ENCODE measurements at places on chromosomes 5 and 9. TPM values are rescaled to one million over a fixed set of nuclear protein-coding genes. Genes with fewer than 3 reads are reported as not detected.

- DNase-seq = no peak
Measured at GRCh38 chr5:60489377-60489776, 210.6 kb downstream of the DEPDC1B start.

GRCh38 chr5:2182020-2182419, 299.3 kb upstream of the IRX4 start:
- no peak for DNase-seq

DNA sequence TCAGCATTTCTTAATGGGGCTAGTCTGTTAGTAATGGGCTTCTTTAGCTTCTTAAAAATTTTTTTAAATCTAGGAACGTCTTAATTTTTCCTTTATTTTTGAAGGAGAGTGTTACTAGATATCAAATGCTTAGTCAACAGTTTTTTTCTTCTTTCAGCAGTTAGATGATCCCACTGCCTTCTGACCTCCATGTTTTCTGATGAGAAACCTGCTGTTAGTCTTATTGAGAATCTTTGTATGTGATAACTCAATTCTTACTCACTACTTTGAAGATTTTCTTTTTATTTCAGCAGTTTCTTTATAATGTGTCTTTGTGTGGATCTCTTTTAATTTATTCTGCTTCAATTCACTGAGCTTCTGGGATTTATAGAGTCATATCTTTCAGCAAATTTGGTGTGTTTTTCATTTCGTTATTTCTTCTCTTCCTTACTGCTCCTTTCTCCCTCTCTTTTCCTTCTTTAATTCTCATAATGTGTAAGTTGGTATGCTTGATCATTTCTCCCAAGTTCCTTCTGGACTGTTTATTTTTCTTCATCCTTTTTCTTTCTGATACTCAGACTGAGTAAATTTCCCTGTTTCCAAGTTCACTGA, 205.8 kb downstream of the RANBP17 start:
- DNase-seq = no peak

- DNase-seq = no peak
Measured at GRCh38 chr9:113720495-113720894, 155.6 kb upstream of the ZNF618 start.

GRCh38 chr5:44770780-44771717, 37.7 kb upstream of the MRPS30 start:
- DNase-seq = no peak

DNA sequence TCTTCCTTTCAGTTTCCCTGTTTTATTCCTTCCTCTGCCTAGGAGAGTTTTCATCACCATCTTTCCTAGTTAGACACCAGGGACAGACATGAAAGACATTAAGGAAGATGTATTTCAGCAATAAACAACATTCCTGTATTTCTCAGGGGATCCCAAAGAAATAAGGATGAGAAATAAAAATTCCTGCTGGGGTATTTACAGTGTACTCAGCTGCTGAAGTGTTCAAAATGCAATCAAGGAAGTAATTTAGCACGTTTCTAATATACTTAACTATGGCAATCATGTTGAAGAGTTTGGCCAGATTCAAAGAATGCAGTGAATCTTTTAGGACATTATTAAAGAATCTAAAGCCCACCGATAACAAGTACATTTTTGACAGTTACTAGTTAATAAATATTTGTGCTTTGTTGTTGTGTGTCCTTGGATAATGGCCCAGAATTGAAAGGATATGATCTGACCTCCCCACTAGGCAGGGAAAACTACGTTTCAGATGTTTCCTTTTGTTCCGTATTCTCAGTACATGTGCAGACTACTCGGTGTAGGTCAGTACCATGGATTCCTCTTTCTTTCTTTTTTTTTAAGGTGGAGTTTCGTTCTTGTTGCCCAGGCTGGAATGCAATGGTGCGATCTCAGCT, 46.8 kb downstream of the INIP start:
- DNase-seq = no peak

- DNase-seq = no peak
Measured at GRCh38 chr9:106616026-106616425, 246.9 kb upstream of the ZNF462 start.

SAPCD2 gene
- 1.8 TPM for polyA plus RNA-seq

GMCL2 gene
- not detected for polyA plus RNA-seq

DNA sequence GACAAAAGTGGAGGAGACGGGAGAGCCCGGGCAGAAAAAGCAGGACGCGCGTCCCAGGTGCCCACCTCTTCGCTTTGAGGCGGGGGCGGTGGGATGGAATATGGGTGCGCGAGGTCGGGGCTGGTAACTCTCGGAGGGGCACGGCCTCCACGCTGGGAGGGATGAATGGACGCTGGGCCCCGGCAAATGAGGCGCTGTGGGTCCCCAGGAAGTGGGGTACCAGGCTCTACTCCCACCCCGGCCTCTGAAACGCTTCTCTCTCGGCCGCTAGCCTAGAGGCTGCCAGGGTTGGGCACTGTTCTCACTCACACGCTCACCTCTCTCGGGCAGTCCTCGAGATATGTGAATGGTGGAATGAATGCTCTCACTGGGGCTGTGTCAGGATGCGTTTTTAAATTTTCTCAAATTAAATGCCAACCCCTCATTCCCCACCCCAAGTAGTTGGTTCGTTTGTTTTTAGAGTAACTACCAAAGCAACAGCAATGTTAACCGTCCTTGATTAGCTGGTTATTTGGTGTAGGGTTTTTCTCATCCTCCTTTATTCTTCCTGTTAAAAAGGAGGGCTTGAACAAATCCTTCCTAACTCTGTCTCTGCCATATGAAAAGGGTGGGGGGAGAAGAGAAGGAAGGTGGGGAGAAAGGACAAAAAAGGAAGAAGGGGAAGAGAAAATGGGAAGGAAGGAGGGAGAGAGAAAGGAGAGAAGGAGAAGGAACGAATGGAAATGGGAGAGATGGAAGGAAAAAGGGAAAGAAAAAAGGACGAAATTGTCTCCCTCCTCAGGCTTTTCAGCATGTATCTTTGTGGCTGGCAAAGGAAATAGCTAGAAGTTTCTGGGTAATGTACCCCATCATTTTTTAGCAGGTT, 1.3 kb upstream of the EBF1 start:
- no peak for DNase-seq

- no peak for DNase-seq
Measured at GRCh38 chr9:136690806-136691261, 3.6 kb upstream of the AGPAT2 start.

GRCh38 chr9:101791938-101792337, 53.5 kb upstream of the GRIN3A start:
- no peak for DNase-seq

DNA sequence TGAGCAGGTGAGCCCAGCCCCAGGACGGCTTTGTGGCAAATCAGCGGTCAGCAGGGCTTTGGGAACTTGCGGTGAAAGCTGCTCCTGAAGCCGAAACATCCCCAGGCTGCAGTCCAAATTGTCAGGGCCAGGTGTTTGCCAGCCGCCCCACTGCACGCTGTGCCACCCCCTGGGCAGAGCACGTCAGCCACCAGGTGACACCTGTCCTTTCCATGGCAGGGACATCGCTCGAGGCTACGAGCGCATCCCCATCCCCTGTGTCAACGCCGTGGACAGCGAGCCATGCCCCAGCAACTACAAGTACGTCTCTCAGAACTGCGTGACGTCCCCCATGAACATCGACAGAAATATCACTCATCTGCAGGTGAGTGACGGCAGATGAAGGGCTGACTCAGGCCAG, 64.4 kb upstream of the CACNA1B start:
- DNase-seq = no peak

GRCh38 chr5:171926311-171926710, 80.1 kb downstream of the FBXW11 start:
- no peak for DNase-seq

DBN1 gene
- polyA plus RNA-seq = 164 TPM

C9 gene
- 0.02 TPM for polyA plus RNA-seq

- DNase-seq = no peak
Measured at GRCh38 chr9:110214586-110215355, 6.8 kb upstream of the C9orf152 start.
